ENCODE measurements at places on chromosomes 11 and 22. TPM values are rescaled to one million over a fixed set of nuclear protein-coding genes. Genes with fewer than 3 reads are reported as not detected.

The SLN gene
- not detected for total RNA-seq

DNA sequence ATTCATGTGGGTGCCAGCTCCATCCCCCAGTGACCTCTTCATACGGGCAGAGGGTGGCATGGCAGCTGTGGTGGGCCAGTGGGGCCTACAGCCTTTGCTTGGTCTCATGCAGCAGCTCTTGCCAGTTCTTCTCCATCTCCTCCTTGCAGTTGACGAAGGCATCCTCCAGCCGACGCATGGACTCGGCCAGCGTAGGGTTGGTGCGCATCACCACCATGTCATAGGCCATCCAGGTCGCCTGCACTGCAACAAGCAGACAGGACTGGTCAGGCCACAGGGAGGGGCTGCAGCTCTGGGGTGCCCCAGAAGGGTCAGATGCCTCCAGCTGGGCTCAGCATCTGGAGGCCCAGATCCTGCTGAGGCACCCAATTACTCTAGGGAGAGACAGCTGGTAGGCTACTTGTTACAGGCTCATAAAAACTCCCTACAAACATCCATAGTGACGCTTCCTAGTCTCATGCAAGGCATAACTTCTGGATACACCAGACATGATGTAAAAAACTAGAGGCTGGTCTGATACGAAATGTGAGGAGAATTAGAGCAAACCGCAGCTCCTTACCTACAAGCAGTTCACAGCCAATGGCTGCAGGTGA is 5.6 kb downstream of the KLHDC7B start:
- no peak for DNase-seq

- no peak for DNase-seq
These were observed 37.7 kb downstream of the TPCN2 start for GRCh38 chr11:69086152-69087132.

DNA sequence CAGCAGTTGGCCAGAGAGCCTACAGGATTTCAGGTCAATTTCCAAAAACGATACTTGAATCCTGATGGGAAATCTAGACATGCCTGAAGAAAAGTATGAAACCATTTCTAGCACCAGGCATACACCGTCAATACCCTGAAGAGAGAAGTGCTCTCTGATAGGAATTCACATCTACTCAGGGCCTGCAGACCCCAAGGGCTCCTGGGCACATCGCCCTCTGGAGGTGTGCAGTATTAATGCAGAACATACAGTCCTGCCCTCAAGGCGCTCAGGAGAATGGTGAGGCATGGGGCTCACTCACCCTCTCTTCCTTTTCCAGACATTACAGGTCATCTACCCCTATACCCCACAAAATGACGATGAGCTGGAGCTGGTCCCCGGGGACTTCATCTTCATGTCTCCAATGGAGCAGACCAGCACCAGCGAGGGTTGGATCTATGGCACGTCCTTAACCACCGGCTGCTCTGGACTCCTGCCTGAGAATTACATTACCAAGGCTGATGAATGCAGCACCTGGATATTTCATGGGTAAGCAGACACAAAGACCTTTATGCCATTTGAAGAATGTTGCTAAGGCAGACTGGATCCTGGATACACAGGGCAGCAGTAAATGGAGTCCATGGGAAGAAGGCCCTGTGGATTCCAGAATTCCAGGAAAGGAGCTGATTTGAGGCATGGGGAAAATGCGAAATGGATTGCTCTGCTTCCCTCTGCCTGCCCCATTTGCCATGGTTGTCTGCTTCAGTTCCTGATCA is 49.3 kb upstream of the CRTAM start:
- no peak for DNase-seq

- DNase-seq = peak; percentile 21
These were observed 49.6 kb downstream of the NUP98 start for GRCh38 chr11:3747704-3748103.

The PSMC3 gene
- total RNA-seq = 126 TPM

- DNase-seq = no peak
These were observed 32.0 kb downstream of the EXPH5 start for GRCh38 chr11:108561535-108561991.

- DNase-seq = no peak
These were observed 180.2 kb downstream of the NAV2 start for GRCh38 chr11:19892876-19893275.

DNA sequence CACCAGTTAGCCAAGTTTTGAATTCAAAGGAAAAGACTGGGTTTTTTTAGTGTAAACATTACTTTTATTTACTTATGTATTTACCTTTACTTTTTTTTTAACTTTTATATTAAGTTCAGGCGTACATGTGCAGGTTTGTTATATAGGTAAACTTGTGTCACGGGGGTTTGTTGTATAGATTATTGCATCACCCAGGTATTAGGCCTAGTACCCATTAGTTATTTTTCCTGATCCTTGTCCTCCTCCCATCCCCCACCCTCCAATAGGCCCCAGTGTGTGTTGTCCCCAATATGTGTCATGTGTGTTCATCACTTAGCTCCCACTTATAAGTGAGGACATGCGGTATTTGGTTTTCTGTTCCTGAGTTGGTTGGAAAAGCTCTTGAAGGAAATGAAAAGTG is 20.6 kb downstream of the ZW10 start:
- no peak for DNase-seq

The HEPN1 gene
- total RNA-seq = not detected

The TSSK2 gene
- not detected for total RNA-seq

The LINC01488 gene
- not detected for total RNA-seq

The TCP11L1 gene
- total RNA-seq = 22.3 TPM

GRCh38 chr22:42371099-42371498 is 61.1 kb downstream of the NFAM1 start:
- DNase-seq = no peak

GRCh38 chr11:86230179-86230804 is 14.3 kb upstream of the EED start:
- DNase-seq = no peak

- no peak for DNase-seq
These were observed 79.5 kb downstream of the BLID start for GRCh38 chr11:122036493-122036892.

- DNase-seq = no peak
These were observed 106.4 kb downstream of the SYN3 start for GRCh38 chr22:32951807-32952153.

GRCh38 chr11:127195501-127196120 is 195.0 kb upstream of the KIRREL3 start:
- DNase-seq = no peak

DNA sequence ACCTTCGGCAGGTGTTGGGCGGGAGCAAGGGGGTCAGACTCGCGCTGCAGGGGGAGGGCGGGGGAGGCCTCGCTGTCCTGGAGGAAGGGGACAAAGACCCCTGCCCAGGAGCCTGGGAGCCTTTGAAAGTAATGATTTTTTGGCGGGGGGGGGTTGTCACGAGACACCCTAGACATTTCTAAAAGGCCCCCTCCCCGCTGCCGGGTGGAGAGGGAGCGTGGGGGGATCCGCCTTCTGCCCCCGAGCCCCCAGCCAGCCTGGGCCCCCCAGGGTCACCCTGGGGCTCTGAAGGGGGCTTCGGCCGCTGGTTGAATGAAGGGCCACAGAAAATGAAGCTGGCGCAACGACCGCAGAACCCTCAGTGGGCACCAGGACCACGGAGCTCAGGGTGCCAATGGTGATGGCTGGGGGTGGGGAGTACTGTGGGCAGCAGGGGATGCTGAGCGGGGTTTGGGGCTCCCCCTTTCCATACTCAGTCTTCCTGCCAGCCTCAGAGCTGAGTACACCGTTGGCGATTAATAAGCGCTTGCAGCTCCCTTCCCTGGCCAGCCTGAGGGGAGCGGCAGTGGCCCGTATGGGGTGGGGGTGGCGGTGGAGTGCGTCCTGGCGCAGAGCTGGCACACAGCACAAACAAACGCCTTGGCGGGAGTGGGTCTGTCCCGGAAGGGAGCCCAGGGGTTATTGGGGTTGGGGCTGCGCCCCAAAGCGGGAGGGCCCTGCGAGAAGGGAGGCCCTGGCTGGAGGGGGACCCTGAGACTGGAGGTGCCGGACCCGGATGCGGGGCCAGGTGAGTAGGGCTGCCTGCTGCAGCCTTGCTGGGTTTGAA is 1.2 kb upstream of the DUSP8 start:
- no peak for DNase-seq

GRCh38 chr11:71209656-71210055 is 42.7 kb downstream of the SHANK2 start:
- DNase-seq = no peak

- DNase-seq = peak; percentile 56
These were observed 67.2 kb downstream of the C11orf91 start for GRCh38 chr11:33633251-33634003.

- DNase-seq = no peak
These were observed 30.8 kb upstream of the ALDH3B2 start for GRCh38 chr11:67705264-67705663.

The TIMP3 gene
- 45.6 TPM for total RNA-seq

GRCh38 chr11:36441610-36442208 is 68.4 kb downstream of the TRAF6 start:
- no peak for DNase-seq

GRCh38 chr11:29125606-29126005 is 891.2 kb downstream of the KCNA4 start:
- no peak for DNase-seq

GRCh38 chr11:37088573-37088910 is 490.5 kb upstream of the RAG2 start:
- no peak for DNase-seq

The SIK2 gene
- 10.1 TPM for total RNA-seq

GRCh38 chr11:67372993-67373647 is at the start of gene CLCF1:
Gene CLCF1, minus strand, starts transcription at chr11:67373598. Its CDS starts 59 bp downstream, at chr11:67373539.
- no peak for DNase-seq

DNA sequence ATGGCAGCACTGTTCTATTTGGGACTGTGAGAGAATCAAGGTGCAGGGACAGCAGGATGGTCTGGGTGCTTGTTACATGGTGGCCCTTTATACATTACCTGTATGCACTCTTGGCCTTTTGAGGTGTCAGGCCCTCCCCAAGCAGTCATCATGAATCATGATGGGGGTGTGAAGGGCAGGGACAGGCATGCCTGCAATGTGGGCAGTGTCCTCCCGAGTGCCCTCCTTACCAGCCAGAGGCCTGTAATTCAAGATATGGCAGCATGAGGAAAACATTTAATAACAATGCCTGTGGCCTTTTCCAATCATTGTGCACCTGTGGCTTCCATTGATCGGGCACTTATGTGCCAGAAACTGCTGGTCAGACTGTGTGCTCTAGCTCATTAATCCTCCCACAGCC is 25.5 kb upstream of the CYP2D6 start:
- DNase-seq = no peak

DNA sequence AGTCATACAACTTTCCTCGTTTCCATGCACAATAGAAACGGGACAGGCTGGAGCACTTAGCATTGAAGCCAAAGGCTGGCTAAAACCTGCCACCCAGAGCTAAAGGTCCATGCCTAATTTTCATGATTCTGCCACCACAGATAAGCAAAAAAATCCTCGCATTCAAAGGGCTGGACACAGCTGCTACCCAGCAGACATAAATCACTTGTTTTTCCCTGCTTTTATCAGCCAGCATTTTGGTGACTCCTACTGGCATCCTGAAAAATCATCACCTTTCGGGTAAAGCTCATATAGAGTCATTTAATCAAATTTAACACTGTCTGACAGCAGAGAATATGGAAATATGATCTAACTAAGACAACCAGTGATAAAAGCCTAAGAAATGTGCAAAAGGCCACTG is 37.9 kb downstream of the ALG9 start:
- DNase-seq = no peak

DNA sequence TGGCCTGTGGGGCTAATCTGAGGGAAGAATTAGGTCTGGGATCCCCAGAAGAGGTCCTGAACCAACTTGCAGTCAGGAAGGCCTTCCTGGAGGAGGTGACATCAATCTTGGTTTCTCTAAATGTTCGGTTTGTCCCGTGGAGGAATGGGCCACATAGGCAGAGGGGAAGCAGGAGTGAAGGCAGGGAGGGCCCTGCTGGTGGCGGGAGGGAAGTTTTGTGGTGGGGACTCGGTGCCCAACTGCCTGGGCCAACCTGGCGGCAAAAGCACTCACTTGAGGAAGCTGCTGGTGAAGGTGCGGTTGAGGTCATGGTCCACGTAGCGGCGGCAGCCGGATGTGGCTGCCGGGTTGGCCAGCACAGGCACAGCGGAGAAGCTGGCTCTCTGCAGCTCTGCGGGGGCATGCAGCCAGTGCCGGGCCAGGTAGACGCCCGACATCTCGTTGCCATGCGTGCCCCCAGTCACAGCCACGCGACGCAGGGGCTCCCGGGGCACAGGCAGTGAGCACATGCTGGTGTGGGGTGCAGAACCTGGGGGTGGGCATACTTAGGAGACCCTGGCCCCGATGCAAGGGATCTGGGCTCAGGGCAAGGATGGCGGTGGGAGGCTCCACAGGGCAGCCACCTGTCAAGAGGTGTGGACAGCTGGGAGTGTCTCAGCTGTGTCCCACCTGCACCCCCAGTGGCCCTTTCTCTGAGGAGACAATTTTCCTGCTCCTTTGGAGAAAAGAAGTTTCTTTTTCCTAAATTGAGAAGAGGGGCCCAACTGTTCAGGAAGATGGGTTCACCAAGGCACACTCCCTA is 3.8 kb downstream of the ACY3 start:
- no peak for DNase-seq

The MISFA gene
- not detected for total RNA-seq

DNA sequence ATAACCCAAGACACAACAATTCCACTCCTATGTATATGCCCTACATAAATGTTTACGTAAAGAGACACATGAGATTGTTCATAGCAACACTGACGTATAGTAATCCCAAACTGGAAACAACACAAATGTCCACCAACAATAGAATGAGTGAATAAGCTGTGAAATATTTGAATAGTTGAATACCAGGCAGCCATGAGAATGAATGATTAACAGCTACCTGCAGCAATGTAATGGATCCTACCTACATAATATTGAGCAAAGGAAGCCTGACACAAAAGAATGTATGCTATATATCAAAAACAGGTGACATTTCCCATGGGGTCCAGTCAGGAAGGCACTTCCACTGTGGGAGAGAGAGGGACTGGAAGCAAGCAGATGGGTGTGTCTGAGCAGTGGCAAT is 92.8 kb upstream of the LINC01488 start:
- no peak for DNase-seq

Measured in kidney epithelial cell (primary cell).